ENCODE measurements at places on chromosomes 2 and 18.

- DNase-seq = no peak
Measured at GRCh38 chr18:51098082-51098481, 68.1 kb downstream of the SMAD4 start.

- no peak for DNase-seq
Measured at GRCh38 chr18:13112982-13113381, 105.6 kb upstream of the LDLRAD4 start.

DNA sequence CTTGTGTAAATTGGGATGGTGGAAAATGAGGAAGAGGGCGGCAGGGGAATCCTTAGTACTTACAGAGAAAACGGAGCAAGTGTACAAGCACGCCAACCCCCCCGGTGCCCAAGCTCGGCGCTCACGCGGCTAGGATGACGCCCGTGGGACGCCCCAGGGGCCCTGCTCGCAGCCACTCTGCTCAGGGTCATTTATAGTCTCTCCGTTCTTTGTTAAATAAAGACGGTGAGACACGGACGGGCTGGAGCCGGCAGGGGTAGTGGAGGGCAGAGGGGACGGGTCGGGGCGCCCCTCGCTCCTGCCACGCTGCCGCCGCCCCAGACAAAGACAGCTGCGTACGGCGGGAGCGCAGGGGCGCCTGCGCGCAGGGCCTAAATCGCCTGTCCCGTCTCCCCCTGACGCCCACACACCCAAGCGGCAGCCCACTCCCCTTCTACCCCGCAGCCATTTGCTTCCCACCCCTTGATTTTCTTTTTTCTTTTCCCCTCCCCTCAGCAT, 37.8 kb downstream of the PCBP1 start:
- DNase-seq = no peak

DNA sequence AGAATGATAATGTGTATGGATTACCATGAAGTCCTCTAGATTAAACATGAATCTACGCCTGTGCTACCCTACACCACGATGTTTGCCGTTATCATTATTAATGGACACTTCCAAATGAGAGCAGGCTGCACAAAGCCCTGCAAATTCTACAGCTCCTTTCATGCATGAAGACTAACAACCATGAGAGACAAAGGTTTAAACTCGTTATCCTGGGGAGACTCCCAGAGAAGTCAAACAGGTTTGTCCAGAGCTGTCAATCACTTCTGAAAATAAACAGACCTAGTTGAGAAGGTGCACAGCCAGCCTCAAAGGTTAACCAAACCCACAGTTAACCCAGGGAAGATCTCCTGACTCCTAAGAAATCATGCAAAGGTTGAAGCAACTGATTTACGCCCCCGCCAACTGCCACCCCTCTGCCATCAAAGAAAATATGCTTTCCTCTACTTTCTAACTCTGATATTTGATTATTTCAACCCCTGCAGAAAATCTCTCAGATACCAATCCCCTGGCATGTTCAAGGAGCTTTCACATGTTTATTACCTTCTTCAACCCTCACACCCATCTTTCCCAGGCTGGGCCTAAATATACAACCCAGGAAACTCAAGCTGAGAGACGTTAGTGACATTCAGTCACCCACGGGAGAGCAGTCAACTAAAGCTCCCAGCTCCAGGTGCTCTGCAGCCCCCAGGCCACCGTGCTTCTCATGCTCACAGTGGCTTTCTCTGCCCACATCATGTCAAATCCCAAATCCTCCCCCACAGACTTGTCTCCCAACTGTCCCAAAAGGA, 35.9 kb downstream of the MYO5B start:
- no peak for DNase-seq

- no peak for DNase-seq
Measured at GRCh38 chr2:142872882-142873724, 4.4 kb upstream of the KYNU start.

GRCh38 chr18:79275992-79276391, 119.7 kb upstream of the NFATC1 start:
- no peak for DNase-seq

GRCh38 chr2:188600536-188601210, 309.0 kb downstream of the GULP1 start:
- DNase-seq = no peak

DNA sequence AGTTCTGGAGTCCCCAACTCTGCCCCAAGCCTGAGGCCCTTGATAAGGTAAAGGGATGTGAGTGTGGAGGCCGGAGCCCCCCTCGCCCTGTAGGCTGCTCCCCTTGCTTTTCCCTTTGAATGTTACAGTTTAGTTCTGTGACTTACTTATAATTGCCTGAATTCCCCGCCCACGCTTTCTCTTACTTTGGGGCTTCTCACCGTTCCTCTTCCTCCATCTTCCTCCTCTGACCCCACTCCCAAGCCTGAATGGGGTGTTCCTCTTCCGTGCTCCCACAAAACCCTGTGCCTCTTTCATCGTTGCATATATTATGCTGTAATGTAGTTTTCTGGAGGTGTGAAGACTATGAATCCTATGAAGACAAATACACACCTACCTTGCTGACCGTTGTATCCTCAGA, 15.0 kb upstream of the IL1RN start:
- DNase-seq = no peak

GRCh38 chr2:207546822-207547221, 17.1 kb downstream of the CREB1 start:
- no peak for DNase-seq

DNA sequence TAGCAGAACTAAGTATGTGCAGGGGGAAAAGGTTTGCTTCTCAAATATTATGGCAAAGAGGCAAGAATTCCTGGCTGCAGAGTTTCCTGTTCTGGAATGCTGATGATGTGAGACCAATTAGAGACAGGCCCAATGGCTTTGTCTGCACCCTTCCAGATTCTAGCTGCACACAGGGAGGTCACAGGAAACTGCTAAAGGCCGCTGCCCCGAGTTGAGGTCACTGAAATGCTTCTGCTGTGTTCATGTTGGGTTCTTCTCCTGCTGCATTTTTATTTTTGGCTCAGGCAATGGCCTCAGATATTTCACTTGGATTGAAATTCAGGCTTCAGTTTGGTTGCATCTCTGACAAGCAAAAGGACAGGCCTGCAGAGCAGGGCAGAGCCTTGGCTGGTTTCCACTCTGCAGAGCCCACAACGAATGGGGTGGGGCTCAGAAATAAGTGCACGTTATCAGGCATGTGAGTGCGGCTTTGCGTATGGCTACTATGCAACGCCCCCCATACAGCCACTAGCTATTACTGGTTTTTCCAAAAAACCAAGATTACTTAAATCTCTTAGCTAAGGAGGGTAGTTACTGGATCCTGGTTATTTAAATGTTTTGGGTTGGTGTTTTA, 66.9 kb upstream of the FZD5 start:
- no peak for DNase-seq

DNA sequence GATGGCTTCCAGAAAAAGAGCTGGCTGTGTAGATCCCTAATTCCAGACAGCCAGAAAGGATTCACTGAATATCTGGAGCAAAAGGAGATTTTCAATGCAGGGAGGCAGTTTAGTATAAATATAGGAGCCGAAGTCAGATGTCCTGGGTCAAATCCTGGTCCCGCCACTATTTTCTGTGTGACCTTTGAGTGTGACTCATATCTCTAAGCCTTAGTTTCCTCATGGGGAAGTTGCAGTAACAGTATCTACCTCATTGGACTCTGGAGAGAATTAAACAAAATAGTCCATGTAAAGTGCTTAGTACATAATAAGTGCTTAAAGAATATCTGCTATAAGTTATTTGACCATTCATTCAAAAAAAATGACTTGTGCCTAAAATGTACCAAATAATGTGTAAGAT, 52.1 kb upstream of the ITGA6 start:
- DNase-seq = no peak

Data from cortex of kidney (tissue), 1 donor.